ENCODE measurements at places on chromosomes 2 and 18.

DNA sequence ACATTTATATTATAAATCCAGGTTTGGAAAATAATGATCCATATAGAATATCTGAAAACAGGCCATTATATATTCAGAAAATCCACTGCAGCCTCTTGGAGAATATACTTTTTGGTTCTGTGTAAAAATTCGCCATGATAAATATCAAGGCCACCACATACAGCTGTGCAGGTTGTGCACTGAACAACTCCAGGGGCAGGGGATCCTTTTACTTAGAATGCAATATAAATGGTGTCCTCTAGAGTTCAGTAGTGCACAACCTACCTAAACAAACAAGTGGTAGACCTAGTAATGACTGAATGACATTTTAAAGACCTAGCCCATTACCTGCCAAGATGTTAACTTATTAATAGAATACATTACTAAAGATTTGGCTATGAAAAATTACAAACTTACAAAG is 22.4 kb downstream of the MOGAT1 start:
- DNase-seq = no peak

DNA sequence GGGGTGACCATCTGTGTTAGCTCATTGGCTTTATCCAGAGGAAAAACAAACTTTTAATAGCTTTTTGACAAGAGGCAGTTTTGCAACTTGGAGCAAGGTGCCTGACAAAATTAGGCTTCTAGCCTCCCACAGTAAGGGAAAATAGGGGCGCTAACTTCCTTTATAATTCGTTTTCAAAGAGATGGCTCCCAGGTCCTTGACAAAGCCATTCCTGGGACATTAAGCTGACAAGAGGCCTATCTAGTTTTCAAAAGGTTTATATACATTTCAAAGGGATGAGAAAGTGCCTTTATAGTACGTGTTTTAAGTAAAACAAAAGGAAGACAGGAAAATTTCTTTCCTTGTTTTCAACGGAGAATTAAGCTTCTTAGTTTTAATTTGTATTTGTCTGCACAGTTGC is 159.4 kb upstream of the GCFC2 start:
- DNase-seq = no peak

- DNase-seq = no peak
Measured at GRCh38 chr18:59143441-59143840, 3.8 kb downstream of the SEC11C start.

DNA sequence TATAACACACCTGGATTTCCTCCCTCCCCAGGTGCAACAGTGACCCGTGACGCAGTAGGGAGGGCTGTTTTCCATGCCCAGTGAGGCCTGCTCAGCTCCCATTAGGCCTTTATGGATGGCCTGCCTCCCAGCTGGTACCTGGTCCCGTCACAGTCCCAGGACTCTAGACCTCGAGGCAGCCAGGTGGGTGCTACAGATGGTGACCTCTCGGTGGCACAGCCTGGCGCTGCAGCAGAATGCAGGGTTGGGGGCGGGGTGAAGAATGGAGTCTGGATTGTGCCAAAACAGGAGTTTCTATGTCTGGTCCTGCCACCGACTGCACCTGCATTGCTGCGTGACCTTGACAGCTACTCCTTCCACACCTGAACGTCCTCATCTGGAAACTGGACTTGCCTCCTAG is 18.0 kb upstream of the YWHAQ start:
- no peak for DNase-seq
